Left lobe of liver (tissue), 2 donors: ENCODE measurements at places on chromosomes 1 and 21.

- no peak for DNase-seq
Measured at GRCh38 chr1:186286615-186287315, 88.3 kb downstream of the TPR start.

- no peak for DNase-seq
Measured at GRCh38 chr1:33118274-33118673, 37.3 kb downstream of the AZIN2 start.

DNA sequence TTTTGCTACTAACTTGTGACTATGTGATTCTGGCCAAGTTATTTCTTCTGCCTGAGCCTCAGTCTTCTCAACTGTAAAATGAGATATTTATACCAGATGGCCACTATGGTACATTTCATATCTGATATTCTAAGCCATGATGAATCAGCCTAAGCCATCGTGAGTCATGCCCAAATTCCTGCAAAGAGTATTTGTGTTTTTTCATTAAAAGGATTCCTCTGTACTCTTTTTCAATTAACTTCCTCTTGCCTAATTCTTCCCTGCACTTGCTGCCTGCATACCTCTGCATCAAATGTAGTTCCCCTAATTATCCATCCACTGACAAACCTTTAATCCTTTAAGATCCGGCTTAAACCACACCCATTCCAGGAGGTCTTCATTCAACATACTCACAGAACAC lies 575.1 kb upstream of the BEND5 start:
- DNase-seq = no peak

GRCh38 chr1:200150006-200150405 lies 122.5 kb downstream of the NR5A2 start:
- no peak for DNase-seq

- peak; percentile 41 for DNase-seq
Measured at GRCh38 chr1:203128716-203129500, 1.4 kb downstream of the ADORA1 start.

GRCh38 chr1:147785794-147786506 lies 25.5 kb upstream of the GJA5 start:
- no peak for DNase-seq

DNA sequence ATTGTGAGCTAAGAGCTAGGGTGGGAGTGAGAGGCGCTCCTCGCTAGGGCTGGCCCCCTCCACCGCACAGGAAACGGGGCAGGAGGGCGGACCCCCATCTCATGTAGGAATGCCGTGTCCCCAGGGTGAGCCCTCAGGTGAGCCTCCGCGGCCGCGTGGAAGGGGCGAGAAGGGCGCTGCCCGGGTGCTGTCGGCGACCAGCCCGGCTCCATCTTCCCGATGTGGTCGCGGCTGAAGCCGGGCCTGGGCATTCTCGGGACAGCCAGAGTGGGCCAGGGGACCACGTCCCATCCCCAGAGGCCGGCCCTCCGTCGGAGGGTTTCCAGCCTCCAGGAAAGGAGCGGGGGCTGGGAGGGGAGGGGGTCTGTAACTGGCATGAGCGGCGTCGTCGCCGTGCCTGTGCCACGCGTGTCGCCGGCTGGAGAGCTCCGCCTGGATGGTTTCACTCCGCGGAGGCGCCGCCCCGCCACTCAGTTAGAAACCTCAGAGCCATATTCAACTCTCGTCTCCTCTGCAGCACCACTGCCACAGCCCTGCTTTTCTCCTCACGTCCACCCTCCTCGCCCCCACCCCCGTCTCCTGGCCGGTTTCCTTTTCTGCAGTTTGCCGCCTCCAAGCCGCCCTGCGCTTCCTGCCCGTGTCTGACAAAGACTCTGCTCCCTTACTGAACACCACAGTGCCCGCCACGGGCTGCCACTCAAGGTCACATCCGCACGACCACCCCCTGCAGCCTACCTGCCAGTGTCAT lies at the start of gene TMEM269:
TSS of gene TMEM269 (plus strand) at position 46 of the 748 bp plus-strand sequence. CDS start 4,903 bp downstream, outside the sequence.
- DNase-seq = no peak

DNA sequence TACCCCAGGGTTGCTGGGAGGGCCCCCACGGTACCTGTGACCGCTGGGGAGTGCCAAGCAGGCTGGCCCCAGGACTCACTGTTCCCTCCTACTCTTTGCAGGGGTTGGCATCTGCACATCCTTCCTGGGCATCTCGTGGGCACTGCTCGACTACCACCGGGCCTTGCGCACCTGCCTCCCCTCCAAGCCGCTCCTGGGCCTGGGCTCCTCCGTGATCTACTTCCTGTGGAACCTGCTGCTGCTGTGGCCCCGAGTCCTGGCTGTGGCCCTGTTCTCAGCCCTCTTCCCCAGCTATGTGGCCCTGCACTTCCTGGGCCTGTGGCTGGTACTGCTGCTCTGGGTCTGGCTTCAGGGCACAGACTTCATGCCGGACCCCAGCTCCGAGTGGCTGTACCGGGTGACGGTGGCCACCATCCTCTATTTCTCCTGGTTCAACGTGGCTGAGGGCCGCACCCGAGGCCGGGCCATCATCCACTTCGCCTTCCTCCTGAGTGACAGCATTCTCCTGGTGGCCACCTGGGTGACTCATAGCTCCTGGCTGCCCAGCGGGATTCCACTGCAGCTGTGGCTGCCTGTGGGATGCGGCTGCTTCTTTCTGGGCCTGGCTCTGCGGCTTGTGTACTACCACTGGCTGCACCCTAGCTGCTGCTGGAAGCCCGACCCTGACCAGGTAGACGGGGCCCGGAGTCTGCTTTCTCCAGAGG lies 6.8 kb downstream of the XKR8 start:
- peak; percentile 44 for DNase-seq
